ENCODE measurements at places on chromosomes 4 and X.

DNA sequence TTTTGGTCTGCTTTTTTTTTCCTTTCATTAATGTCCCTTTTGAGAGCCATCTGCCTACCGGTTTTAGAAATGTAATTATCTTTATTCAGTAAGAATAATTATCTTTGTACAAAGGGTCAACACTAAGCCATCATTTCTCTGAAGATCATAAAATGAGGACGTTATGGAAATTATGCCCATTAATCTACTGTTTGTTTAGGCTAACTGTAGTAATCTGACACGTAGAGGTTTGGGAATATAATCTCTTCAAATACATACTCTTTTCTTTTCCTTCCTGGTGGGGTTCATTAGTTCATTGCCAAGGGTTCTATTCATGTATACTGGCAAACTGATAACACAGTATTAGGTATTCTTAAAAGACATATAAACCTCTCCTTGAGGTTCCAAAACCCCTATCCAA, 3.8 kb upstream of the HSD17B13 start:
- DNase-seq: no peak

DNA sequence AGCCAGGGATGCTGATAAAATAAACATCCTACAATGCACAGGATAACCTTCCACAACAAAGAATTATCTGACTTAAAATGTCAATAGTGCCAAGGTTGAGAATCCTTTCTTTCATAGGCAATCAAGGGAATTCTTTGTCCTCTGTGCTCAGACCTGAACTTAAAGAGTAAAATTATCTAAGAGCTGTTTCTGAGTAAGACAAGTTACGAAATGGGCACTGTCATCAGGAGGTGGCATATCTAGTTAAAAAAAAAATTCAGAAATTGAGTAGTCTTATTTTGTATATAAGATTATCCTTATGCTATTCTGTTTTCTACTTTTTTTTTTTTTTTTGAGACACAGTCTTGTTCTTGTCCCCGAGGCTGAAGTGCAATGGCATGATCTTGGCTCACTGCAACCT, 3.3 kb upstream of the RAB33B start:
- no peak for DNase-seq

GRCh38 chr4:159941076-159941475, 838.2 kb downstream of the RAPGEF2 start:
- DNase-seq: no peak

- no peak for DNase-seq
These were observed 57.3 kb upstream of the WDR19 start for GRCh38 chr4:39124885-39125599.

DNA sequence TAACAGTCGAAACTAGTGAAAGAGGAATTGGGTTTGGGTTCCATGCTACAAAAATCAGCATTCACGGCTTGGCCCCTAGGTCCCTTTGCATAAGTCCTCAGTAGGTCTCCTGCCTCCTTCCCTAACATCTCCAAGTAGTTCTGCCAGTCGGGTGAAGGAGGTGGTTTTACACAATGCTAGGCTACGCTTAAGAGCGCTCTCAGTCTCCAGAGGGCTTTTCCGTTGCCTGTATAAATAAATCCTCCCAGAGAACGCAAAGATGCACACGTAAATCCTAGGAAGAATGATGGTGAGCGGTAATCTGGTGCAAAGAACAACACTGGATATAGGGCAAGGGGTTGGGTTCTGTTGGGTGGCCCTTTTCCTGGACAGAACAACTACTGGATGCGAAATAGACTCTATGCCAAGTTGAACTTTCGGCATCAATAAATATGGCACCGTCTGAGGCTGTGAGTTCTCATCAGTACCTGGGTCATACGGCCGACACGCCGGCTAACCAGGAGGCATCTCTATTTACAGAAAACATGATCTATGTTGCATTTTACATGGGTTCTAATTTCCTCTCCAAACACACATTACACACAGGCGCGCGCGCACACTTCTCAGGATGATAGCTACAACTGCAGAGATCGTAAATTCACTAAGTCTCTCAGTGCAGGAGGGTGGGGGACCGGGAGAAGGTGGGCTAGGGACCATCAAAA, 1.3 kb downstream of the CAMK2D start:
- DNase-seq: peak; percentile 30

DNA sequence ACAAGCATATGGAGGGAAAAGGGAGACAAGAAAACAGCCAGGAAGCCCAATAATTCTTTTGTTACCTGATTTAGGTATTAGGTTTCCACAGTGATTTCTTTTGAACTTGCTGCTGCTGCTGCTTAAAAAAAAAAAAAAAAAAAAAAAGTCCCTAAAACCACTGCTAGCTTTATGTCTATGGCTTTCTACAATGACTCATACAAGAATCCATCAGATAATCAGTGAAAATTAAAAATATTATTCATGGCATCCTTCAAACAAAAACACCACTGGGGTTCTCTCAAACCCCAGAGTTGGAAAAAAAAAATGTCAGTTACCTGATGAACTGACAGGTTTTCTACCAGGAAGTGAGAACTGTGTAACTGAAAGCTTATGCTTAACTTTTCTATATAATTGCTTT, 14.3 kb downstream of the EPHA5 start:
- no peak for DNase-seq

DNA sequence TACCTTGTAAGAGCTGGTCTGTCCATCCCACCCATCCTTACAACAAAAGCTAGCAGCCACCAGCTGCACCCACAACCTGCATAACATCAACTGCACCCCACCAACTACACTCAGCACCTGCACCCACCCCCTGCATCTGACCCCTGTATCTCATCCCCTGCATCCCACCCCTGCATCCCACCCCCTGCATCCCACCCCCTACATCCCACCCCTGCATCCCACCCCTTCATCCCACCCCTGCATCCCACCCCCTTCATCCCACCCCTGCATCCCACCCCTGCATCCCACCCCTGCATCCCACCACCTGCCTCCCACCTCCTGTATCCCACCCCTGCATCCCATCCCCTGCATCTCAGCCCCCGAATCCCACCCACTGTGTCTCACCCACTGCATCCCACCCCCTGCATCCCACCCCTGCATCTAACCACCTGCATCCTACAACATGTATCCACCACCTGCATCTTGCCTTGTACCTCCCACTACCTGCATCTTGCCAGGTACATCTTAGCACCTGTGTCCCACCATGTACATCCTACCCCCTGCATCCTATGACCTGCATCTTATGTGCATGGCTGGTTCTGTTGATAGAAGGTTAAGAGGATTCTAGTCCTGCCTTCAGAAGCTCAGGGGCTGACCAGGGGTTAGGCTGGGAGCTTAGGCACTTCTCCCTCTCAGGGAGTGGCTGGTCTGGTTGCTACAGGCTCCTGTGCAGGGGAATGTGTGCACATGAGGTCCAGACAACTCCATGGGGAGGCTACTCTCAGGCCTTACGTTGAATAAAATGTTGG, 9.4 kb downstream of the TMEM271 start:
- no peak for DNase-seq

GRCh38 chr4:188941524-188942119, 802.4 kb downstream of the TRIML1 start:
- peak; percentile 40 for DNase-seq

- no peak for DNase-seq
These were observed 143.4 kb downstream of the TRIML1 start for GRCh38 chr4:188282471-188283232.

GRCh38 chrX:71542411-71542810, 9.5 kb downstream of the OGT start:
- no peak for DNase-seq

- DNase-seq: no peak
These were observed 17.0 kb downstream of the ZNF280C start for GRCh38 chrX:130251671-130252070.

GRCh38 chr4:5710065-5710960, 688 bp upstream of the EVC start:
- peak; percentile 45 for DNase-seq

DNA sequence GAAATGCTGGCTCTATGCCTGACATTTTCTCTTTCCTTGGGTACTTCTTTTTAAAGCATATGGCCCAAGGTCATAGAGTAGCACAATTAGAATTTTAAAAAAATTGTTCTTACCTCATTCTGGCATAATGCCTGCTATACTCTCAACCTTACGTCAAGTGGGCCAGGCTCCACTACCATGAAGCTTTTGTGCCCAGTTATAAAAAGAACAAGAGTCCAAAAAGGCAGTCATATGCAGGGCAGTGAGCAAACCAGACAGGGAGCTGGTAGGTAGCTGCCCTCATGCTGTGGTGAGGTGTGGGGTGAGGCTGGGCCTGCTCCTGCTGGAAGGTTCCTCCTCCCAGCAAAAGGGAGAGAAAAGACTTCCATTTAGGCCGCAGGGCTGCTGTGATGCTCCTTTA, 64.4 kb upstream of the UCP1 start:
- DNase-seq: no peak

DNA sequence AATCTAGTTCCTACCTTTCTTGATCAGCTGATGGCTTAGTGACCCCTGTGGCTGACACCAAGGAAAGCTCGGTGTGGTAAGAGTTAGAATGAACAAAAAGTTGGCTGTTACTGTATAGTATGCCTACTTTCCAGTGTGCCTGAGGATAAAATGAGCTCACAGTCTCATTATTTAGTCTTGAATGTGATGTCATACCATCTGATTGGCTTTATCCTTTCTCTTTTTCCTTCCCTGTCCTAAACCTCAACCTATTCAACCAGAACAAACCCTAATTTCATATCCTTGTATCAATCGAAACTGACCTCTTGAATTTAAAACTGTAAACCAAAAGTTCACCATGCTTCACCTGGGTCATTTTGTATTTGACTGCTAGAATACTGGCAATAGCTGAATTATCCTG, 156.4 kb downstream of the PPARGC1A start:
- no peak for DNase-seq

- DNase-seq: peak; percentile 73
These were observed 126.0 kb upstream of the ENPP6 start for GRCh38 chr4:184343502-184344177.

- no peak for DNase-seq
These were observed 180.8 kb downstream of the MAGEB17 start for GRCh38 chrX:16347968-16348670.

GRCh38 chrX:129798888-129799287, 19.1 kb downstream of the SASH3 start:
- DNase-seq: no peak

GRCh38 chrX:140710710-140711109, 1.2 kb downstream of the LINC00632 start:
- peak; percentile 61 for DNase-seq

- no peak for DNase-seq
These were observed 17.4 kb downstream of the FHDC1 start for GRCh38 chr4:152953514-152953913.

DNA sequence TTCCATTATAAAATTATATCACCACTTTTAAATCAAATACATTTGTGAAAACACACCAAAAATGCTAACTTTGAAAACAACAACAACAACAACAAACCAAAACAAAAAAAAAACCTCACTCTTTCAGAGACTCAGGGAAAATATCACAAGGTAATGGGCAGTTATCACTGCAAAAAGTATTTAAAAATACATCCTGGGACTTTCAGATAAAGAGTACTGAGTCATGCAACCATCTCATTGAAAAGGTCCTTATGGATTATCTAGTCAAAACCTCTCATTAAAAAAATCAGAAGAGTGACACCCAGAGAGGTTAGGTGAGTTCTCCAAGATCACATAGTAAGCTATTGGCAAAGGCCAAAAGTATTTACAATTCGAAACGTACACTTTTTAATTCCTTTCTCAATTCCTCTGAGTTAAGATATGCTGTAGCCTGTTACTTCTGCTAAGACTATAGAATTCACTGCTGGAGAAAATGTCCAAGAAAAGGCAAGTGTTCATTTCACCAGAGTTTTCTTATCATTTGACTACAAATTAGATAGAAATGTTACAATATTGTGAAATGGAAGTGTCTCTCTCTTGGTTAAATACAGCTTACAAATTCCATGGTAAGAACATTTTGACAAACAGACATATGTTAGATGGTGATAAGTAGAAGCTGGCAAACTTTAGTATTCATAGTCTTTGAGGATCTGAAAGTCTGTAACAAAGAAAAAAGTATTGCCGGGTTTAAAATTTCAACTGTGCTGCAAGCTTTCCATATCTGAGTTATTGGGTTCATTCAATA, 9.3 kb downstream of the STX18 start:
- no peak for DNase-seq

DNA sequence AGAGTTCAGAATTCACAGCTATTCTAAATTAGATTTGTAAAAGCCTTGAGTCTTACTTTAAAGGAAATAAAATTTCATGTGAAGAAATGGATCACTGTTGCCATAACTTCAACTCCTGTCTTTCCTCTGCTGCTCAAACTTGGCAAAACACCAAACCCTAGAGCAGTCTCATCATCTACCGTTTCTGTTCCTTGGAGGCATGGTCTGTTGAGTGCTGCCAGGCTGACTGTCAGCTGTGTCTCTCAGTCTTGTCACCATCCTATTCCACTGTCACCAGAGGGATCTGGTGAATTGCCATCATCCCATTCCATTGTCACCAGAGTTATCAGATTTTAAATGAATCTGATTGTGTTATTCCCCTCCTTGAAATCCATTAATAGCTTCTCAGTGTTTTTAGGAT, 55.6 kb downstream of the STIM2 start:
- DNase-seq: no peak

- no peak for DNase-seq
These were observed 51.4 kb upstream of the LSM6 start for GRCh38 chr4:146124023-146124680.

DNA sequence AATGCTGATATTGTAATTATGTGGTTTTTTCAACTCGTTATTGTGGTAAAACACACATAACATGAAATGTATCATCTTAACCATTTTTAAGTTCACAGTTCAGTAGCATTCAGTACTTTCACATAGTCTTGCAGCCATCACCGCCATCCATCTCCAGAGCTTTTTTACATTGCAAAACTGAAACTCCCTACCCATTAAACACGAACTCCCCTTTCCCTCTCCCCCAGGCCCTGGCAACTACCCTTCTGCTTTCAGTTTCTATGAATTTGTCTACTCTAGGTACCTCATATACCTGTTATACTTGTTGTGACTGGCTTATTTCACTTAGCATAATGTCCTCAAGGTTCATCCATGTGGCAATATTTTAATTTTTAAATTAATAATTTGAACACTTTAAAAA, 380.6 kb downstream of the MAPK10 start:
- no peak for DNase-seq

DNA sequence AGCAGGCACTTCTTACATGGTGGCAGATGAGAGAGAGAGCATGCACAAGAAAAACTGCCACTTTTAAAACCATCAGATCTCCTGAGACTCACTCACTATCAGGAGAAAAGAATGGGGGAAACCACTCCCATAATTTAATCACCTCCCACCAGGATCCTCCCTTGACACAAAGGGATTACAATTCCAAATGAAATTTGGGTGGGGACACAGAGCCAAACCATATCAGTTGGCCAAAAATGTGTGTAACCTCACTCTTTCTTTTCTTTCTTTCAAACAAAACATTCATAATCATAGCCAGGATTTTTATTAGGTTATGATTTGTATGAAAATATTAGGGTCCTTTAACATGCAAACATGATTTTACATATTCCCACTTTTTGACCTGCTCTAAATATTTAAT, 222.1 kb downstream of the PCDH18 start:
- no peak for DNase-seq

- no peak for DNase-seq
These were observed 356.7 kb downstream of the GALNTL6 start for GRCh38 chr4:172169871-172170270.
